HTR-8/SVneo (cell line): ENCODE measurements at places on chromosomes 12 and 14.

- no peak for DNase-seq
Measured at GRCh38 chr14:72182708-72183432, 250.6 kb downstream of the RGS6 start.

GRCh38 chr12:5557906-5558305 is 126.0 kb downstream of the NTF3 start:
- no peak for DNase-seq

GRCh38 chr12:58530742-58531062 is 389.6 kb downstream of the LRIG3 start:
- DNase-seq = no peak

- no peak for DNase-seq
Measured at GRCh38 chr14:105891631-105892452, 365.5 kb downstream of the TMEM121 start.

DNA sequence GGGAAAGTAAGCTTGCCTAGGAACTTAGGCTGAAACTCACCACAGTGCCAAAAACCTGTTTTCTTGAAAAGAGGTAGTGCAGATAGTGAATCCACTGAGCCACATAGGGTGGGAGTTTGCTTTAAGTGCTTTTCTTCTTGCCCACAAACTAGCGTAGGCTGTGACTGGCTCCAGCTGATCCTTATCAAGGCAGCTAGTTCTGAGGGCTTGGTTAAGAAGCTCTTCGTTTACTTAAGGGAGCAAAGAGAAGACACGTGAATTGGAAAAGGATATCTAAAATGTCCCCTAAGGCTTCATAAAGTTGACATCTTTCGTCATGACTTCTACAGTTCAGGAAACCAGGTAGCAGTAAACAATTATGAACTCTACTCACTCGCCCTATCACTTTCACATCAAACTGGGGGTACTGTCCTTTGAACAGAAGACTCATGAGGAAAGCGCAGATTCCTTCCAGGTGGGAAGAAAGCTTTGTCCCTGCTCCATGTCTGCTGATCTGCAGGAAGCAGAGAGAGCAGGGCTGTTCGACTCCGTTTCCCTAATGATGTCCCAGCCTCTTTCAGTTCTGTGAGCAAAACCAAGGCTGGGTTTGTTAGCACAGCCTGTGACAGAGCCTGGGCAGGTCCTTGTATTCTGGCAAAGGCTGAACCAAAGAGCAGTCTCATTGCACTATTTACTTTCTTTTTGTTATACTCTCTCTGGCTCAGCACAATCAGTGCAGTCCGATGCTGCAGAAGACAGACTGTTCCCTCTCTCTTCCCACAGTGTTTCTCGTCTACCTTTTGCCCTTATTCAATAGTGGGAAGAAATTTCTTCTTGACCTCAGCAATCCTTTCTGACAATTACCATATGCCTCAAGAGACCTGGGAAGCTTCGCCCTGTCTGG is 93.5 kb upstream of the ETV6 start:
- DNase-seq = no peak

GRCh38 chr14:101109981-101110728 is 206.6 kb upstream of the RTL1 start:
- no peak for DNase-seq

GRCh38 chr14:99604766-99605298 is 825 bp upstream of the CCDC85C start:
- peak; percentile 46 for DNase-seq

GRCh38 chr14:22974530-22975313 is 7.6 kb downstream of the AJUBA start:
- DNase-seq = no peak

GRCh38 chr12:125229878-125230530 is 164.8 kb downstream of the AACS start:
- DNase-seq = no peak

- DNase-seq = no peak
Measured at GRCh38 chr12:106308121-106308520, 5.6 kb downstream of the TCP11L2 start.

GRCh38 chr14:71138448-71139293 is 231.4 kb downstream of the PCNX1 start:
- peak; percentile 91 for DNase-seq

DNA sequence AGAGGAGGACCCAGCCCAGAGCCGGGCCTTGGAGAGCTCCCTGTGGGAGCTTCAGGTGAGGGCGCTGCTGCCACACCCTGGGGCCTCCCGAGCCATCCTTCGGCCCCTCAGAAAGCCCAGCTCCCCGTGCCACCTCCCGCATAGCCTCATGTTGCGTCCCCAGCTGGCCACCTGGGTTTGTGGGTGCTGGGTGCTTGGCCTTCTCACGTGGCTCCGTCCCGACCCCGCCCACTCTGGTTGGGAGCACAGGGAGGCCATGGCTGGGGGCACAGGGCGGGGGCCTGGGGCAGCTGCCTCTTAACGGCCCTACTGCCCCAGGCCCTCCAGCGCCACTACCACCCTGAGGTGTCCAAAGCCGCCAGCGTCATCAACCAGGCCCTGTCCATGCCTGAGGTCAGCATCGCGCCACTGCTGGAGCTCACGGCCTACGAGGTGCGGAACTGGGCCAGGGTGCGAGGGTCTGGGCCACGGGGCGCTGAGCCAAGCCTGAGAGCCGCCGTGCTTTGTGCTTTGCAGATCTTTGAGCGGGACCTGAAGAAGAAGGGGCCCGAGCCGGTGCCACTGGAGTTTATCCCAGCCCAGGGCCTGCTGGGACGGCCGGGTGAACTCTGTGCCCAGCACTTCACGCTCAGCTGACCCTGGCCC is 7.6 kb downstream of the NOC4L start:
- no peak for DNase-seq

GRCh38 chr12:100801320-100801719 is 6.7 kb downstream of the ANO4 start:
- no peak for DNase-seq

GRCh38 chr12:107145397-107145796 is 52.0 kb upstream of the CRY1 start:
- DNase-seq = peak; percentile 35

- DNase-seq = no peak
Measured at GRCh38 chr12:116150452-116150851, 127.0 kb downstream of the MED13L start.

GRCh38 chr14:61559641-61560201 is 135.6 kb upstream of the HIF1A start:
- DNase-seq = no peak

GRCh38 chr12:110547090-110547489 is 36.0 kb downstream of the PPTC7 start:
- no peak for DNase-seq

DNA sequence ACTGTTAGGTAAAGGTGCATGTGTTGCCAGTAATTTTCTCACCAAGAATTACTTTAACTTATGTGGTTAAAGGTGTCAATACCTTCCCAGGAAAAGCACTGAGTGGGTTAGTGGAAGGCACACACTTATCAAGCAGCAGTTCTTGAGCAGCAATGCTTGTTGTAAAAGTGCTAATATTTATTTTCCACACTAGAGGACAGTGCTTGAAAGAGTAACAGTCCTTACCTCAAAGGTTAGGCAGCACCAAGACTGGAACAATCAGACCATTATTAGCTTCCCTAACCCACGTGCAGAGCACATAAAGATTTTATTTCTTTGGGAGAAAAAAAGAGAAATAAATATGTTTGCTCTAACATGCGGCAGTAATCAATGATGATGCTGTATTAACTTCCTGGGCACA is 48.8 kb upstream of the KRR1 start:
- DNase-seq = peak; percentile 21

DNA sequence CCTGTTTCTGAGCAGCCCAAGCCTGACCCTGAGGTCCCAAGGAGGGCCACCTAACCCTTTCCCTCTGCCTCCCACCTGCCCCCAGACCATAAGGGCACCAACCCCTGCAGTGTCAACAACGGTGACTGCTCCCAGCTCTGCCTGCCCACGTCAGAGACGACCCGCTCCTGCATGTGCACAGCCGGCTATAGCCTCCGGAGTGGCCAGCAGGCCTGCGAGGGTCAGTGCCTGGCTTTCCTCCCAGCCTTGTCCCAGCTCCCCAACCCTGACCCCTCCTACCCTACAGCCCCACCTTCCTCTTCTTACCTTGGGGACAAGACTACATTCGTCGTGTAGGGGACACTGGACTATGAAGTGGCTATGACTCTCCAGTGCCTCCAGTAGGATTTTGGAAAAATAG is 33.7 kb upstream of the LRP1-AS start:
- DNase-seq = no peak

GRCh38 chr12:22657538-22657937 is 32.6 kb downstream of the ETNK1 start:
- DNase-seq = no peak

GRCh38 chr14:61211476-61212255 is 69.5 kb downstream of the TMEM30B start:
- DNase-seq = no peak

- no peak for DNase-seq
Measured at GRCh38 chr12:132355742-132356681, 26.6 kb upstream of the GALNT9 start.

DNA sequence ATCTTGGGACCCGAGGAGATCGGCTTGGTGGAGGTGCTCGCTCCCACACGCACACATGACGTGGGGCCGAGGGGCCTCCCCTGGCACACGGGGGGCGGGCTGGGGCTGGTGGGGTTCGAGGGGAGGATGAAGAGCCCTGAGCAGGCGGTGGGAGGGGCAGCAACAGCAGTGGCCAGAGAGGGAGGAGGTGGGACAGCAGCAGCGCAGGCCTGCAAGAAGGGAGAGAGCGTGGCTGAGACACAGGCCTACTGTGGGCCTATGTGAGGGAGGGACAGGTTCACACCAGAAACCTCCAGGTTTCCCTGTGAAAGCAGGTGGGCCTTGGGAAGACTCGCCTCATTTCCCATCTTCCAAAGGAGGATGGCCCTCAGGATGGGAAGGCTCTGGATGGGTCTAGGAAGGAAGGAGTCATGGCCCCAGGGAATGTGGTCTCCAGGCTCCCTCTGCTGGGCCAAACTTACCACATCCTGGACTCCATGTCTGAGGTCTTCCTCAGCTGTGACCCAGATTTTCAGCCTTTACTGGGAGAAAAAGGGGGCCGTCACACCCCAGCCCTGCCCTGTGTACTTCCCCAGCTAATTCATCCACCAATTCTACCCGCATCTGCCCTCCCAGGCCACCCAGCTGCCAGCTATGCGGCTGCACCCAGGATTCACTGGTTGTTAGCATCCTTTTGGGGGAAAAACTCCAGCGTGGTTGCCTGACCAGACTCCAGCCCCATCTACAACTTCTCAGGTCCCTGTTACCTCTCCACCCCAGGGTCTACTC is 2.8 kb downstream of the PIANP start:
- DNase-seq = peak; percentile 88

GRCh38 chr12:99772274-99772673 is 124.7 kb downstream of the GARIN6 start:
- no peak for DNase-seq

- DNase-seq = no peak
Measured at GRCh38 chr12:25925064-25925463, 33.4 kb upstream of the RASSF8 start.

GRCh38 chr14:97649752-97650151 is 852.6 kb downstream of the VRK1 start:
- DNase-seq = no peak
